ENCODE measurements at places on chromosomes 13 and 19.
A peak's percentile ranks its signal among the peaks of the same experiment; 100 is the strongest.

DNA sequence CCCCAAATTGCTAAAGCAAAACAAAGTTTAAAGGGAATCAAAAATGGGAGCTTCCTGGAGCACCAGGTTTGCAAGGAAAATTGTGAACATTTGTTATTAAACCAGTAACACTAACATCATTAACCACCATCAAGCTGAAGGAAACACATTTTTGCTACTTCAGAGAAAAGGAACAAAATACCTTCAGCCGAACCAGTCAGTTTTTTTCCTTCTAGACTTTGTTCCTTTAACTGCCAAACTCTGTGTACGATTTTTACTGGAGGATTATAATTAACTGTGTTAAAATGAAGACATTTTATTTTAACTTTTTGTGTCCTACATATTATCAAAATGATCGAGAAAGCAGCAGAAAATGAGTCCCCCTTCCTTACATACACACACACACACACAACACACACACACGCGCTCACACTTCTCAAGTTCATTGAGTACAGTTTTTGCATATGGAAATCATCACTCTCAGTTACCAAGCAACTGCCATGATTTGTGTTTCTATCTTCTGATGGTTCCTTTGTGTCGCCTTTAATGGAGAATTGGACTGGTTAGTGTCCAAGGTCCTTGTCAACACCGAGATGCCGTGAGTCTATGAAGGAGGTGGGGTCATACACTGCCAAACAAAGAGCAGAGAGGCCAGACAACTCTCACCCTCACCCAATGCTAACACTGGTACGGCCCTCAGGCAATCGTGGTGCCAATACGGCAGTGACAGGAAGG is 9.8 kb upstream of the SERP2 start:
- DNase-seq, result no peak

DNA sequence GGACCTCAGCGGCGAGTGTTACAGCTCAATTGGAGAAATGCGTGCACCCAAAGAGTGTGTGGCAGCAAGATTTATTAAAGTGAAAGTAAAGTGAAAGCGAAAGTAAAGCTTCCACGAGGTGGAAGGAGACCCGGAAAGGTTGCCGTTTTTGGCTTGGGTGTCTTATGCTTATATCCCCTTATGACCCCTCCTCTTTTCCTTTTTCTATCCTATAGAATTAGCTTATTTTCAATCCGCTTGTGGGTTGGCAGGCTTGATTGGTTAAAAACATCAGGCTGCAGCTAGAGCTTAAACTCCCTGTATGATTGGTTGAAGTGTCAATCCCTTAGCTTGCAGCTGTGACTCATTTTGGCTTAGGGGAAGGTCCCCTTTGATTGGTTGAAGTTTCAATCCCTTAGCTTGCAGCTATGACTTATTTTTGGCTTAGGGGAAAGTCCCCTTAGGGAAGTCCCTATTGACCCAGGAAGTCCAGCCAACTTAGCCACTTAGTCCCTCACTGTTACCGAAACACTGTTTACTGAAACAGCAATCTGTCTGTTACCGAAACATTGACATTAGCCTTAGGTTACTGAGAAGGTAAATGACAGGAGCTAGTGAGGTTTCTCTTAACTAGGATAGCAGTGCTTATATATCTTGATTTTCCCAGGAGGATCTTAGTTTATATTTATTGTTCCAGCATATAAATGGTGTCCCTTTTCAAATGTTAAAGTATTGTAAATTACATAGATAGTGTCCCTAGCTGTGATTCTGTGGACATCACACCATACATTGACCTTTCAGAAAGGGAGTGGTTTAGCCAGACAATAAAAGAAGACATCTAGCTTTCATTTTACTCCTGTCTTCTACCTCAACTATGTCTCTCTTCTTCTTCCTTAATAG is 575.8 kb downstream of the DACH1 start:
- peak; percentile 19 for DNase-seq

DNA sequence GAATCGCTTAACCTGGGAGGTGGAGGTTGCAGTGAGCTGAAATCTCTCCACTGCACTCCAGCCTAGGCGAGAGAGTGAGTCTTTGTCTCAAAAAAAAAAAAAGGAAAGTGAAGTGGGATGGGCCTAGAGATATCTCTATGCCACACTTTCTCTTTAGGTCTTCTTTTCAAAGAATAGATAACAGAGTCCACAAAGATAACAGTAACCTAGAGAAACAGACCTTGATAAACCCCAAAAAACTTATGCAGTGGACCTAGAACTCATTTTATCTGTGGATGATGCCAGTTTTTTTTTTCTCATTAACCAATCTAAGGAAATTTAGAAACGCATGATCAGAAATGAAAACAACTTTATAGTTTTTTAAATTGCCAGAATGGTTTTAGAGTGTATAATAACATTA is 227.4 kb downstream of the LHFPL6 start:
- DNase-seq, result no peak

DNA sequence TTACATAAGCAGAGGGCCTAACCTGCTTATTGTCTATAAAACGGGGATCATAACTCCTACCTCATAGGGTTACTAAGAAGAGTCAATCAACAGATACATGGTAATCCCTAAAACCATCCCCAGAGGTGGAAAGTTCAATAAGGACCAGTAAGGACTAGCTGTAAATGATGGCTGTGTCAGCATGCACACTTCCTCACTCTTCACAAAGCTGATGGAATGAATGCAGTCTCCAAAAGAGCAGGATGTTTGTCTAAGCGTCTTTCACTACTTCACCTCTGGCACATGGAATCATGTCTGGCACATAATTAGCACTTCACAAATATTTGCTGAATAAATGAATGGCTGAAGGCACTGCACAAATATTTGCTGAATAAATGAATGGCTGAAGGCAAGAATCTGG is 134.2 kb downstream of the MIPEP start:
- no peak for DNase-seq

DNA sequence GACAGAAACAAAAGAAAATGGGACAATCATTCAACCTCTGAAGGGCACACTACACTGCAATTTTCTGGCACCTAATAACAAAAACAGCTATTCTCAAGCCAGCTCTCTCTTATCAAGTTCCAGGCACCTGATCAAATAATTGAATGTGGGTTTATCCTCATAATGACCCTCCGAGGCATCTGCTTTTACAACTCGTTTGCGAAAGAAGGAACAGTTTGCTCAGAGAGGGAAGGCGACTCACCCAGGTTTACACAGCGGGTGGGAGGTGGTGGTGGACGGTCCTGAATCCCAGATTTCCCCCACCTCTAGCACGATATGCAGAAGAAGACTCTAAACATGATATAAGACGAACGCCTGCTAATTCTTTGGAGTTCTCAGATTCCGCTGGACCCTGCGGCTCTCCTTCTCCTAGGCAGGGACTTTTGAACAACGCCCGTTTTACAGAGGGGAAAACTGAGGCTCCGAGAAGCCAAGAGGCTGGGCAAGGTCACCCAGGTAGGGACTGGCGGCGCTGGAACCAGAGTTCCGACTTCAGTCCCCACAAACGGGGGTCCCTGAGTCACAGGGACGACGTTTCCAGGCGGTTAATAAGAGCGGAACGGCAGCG is 641 bp downstream of the SGTA start:
- DNase-seq, result no peak

DNA sequence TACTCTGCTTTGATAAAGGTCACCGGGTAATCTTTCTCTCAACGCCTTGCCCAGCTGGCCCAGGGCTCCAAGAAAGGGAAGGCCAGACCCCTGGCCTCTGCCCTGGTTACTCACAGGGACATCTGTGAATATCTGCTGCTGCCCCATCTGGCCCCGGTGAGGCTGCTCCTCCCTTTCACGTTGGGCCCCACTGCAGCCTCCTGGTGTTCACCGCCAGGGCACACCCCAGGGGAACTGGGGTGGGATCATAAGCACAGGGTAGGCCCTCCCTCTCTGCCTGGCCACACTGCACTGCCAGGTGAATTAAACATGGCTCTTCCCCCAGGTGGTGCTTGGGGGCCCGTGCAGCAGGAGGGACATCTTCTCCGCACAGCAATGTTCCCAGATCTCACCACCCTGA is 12.7 kb downstream of the LAIR1 start:
- no peak for DNase-seq

GRCh38 chr13:70043685-70044084 is 63.9 kb upstream of the ATXN8OS start:
- DNase-seq, result no peak

- DNase-seq, result no peak
These were observed 4.4 kb upstream of the TBXA2R start for GRCh38 chr19:3610745-3611717.

DNA sequence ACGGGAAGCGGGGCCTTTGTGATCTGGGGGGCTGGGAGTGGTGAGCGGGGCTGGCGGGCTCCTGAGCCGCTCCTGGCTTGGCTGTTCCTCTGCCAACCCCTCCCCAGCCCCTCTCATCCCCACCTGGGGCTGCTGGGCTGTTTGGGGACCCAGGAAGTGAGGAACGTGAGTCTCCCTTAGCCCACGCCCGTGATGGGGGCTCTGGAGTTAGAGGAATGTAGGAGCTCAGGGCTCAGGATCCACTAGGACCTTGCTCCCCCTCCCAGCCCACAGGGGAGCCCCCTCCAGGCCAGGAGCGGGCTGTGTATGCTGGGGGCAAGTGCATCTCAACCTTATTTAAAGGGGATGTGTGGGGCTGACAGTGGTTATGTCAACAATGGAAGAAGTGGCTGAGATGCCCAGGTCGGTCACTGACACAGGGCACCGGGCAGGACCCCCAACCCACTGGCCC is 134.1 kb downstream of the URI1 start:
- DNase-seq, result no peak

DNA sequence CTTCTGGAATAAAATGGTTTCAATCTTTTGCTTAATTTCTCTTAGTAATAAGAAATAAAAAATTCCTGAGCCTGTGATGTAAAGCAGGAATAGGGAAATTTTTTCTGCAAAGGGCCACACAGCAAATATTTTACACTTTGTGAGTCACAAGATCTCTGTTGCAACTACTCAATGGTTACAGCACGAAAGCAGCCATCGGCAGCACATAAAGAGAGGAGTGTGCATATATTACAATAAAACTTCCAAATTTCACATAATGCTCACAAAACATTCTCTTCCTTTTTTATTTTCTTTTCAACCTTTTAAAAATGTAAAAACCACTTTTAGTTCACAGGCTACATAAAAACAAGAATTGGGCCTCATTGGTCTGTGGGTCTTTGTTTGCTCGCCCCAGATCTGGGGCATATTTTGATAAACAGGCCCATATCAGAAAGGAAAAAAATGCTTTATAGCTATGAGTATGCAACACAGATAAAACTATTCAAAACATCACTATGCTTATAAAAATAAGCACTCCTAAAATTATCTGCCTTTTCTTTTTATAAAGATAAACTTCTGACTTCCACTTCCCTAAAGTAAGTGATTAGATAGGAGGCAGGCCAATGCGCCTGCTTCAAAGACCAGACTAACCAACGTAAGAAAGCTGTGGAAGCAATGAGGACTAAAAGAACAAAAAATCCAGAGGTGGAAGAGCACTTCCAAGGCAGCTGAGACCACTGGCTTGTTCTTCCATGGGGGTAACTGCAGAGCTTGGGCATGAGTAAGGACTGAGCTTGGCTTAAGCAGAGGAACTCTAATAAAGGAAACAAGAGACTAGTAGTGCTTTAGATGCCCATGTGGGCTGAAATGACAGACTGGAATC is 26.5 kb downstream of the MYCBP2 start:
- DNase-seq, result no peak

DNA sequence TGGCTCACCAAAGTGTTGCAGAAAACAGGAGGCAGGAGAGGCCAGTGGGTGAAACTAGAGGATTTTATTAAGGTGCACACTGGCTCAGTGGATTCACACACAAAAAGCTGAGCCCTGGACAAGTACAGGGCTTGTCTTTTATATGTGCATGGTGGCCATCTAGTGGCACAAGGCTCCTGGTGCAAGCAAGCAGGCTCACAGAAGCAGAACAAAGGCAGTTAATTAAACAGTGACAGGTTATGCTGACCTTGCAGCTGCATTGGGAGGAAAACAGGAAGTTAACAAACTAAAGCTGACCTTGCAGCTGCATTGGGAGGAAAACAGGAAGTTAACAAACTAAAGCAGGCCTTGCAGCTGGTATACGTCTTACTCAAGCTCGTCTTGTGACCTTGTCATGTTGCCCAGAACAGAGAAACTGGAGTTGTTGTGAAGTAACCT is 65.3 kb upstream of the ZNF681 start:
- DNase-seq, result no peak

GRCh38 chr19:372306-372890 is 27.8 kb upstream of the MIER2 start:
- no peak for DNase-seq

- DNase-seq, result no peak
These were observed 446.4 kb downstream of the DCT start for GRCh38 chr13:94033098-94033497.

DNA sequence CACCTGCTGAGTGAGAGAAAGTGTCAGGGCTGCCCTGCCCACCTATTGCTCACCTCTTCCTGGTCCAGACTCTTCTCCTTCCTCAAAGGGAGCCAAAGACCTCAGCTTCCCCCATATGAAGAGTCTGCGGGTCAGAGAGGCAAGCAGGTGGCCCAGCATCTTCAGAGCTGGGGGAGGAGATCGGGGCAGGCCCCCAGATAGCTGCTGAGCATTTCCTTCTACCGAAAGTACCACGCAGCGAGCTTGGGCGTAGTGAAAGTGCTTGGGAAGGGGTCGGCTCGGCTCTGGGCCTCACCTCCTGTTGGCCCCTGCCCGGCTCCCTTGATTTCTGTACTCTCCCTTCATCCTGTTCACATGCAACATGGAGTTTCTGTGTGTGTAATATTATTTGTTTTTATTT is 12.2 kb upstream of the ZNF536 start:
- no peak for DNase-seq

DNA sequence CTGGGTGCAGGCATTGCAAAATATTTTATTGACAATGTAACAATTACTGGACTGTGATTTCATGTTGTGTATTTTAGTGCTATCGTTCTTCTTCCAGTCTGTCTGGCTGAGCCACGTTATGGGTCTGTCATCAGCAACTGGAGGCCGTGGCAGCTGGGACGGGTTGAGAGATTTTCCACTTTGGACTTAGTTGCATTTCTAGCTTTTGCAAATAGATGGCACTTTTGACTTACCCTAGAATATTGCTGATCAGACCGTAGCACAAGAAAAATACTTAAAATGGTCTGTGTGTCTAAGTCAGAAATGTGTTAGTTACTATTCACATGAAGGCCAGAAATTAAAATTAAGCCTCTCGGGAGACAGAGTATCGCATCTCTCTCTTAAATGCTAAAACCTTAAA is 211.1 kb downstream of the TEX29 start:
- no peak for DNase-seq

DNA sequence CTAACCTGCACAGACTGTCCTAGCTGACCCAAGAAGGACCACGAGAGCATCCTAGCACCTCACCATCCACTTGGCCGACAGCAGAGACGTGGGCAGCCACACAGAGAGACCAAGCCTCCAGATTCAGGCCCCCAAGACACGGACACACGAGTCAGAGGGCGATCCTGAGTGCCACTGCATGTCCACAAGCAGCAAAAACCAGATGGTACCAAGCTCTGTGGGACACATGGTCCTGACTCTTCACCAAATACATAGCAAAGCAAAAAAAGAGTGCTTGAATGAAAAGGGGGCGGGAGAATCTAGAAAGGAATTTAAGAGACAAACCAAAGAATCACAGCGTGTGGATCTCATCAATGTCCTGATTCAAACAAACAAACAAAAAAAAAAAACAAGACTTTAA is 45.2 kb downstream of the MLLT1 start:
- DNase-seq, result no peak

Data from activated CD8-positive, alpha-beta memory T cell treated with anti-CD3 and anti-CD28 coated beads for 4 hours (primary cell).